NCI-H524 (cell line): ENCODE measurements at places on chromosomes 16 and 17.

- no peak for DNase-seq
These were observed 3.4 kb downstream of the TERF2 start for GRCh38 chr16:69382421-69382820.

GRCh38 chr17:14605267-14605599 lies 304.4 kb downstream of the HS3ST3B1 start:
- no peak for DNase-seq

DNA sequence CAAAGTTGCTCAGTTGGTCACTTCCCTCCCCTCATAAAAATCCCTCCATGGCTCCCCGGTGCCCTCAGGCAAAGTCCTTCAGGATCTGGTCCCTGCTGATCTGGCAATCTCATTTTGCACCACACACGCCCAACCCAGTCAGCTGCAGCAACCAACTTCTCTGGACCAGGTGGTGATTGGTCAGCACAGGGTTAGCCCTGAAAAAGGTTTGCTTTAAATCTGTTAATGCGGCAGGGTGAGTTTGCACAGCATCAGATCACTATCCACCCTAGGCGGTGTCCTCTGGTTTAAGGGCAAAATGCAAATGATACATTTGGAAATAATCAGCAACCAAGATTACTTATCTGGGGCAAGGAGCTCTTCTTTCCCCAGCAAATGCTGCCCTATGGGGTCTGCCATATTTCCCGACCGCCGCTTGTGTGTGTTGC lies 42.9 kb upstream of the TNRC6C start:
- no peak for DNase-seq

DNA sequence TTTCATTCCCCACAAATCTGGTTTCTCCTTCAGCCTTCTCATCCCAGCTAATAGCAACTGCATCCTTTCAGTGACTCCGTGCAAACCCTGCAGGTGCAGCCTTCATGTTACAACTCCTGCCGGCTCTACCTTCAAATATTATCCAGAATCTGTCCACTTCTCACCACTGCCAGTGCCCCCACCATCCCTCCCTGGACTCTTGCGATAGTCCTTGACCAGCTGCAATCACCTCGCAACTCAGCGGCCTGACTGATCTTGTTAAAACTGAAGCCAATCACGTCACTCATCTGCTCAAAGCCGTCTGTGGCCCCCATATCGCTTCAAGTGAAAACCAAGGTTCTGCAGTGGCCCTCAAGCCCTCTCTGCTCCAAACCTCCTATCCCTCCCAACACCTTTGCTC lies 42.8 kb upstream of the KIFC3 start:
- DNase-seq: no peak

DNA sequence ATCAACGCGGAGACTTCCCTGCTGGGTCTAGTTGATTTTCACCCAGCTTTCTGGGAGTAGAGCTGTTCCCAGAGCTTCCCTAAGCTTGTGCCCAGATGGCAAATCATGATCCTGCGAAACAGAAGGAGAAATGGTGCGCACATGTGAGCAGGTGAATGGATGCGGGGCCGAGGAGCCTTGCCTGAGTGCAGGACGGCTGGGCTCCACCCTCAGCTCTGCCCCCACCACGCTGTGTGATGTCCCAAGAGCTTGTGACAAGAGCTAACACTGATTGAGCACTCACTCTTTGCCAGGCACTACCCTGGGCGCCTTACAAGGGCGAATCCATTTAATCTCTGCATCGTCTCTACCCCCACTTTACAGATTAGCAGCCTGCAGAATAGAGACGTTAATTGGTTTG lies 162.7 kb upstream of the RPL38 start:
- DNase-seq: peak; percentile 50

- no peak for DNase-seq
These were observed 7.4 kb upstream of the HSD17B2 start for GRCh38 chr16:82027629-82028064.

- no peak for DNase-seq
These were observed 7.8 kb downstream of the PIGS start for GRCh38 chr17:28563475-28563874.

- DNase-seq: no peak
These were observed 95.9 kb downstream of the METRNL start for GRCh38 chr17:83175119-83175821.

DNA sequence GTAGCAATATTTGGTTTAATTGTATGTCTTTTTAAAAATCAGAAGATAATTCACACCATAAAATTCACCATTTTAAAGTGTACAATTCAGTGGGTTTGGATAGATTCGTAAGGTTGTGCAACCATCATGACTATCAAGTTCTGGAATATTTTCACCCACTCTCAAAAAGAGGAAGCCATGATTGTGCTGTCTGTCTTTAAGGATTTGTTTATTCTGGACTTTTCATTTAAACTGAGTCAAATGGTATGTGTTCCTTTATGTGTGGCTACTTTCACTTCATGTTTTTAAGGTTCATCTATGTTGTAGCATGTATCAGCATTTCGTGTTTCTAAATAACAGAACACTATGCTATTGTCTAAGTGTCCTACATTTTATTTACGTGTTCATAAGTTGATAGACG lies 68.1 kb upstream of the CPHXL start:
- no peak for DNase-seq

DNA sequence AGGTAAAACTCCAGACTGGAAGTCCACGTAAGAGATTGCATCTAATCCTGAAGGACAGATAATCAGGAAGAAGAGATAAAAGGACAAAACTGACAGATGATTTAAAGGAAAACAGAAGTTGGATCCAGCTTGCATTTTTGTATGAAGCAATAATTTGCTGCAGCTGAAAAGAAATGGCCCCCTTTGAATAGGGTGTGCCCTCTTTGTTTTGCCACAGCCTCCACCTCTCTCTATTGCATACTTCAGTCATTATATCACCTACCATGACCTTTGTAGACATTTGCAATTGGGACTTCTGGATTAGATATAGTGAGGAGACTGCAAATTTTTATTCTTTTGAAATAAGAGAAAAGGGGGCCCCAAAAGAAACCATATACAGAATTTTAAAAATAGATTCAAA lies 8.1 kb downstream of the NOG start:
- DNase-seq: no peak

GRCh38 chr17:48625495-48626244 lies 488 bp downstream of the HOXB9 start:
- peak; percentile 28 for DNase-seq

DNA sequence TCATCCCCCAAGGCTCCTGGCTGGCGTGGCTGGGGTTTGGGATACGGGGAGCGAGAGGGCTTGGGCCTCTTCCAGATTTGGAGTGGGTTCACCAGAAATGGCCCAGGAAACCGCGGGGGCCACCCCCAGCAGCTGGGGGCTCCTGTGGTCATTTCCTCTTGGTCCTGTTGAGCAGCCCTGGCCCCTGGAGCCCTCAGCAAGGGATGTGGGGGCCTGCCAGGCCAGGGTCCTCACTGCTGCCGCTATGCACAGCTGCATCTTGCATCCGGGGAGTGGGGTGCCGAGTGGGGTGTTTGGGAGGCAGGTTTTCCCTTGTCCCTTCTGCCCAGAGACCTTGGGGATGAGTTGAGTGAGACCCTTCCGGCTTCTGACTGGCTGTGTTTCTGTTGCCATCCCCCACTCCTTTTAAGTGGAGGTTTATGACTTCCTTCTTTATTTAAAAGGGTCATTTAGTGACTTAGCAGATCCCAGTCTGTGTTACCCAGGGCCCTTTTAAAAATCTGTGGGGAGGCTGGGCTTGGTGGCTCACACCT lies 319.8 kb downstream of the SEC14L1 start:
- DNase-seq: no peak

DNA sequence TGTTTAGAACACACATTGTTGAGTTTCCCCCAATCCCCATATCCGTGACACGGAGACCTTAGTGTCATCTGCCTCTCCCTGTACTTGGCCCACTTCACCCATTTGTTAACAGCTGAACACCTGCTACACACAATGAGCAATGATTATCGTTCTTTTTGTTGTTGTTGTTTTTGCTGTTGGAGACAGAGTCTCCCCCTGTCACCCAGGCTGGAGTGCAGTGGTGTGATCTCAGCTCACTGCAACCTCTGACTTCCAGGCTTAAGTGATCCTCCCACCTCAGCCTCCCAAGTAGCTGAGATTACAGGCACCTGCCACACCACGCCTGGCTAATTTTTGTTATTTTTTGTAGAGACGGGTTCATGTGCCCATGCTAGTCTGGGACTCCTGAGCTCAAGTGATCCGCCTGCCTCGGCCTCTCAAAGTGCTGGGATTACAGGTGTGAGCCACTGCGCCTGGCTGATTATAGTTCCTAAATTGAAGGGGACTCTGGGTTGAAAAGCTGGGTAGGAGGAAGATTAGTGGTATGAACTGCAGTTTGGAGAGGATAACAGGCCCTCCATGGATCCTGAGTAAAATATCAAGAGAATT lies 21.6 kb downstream of the NDE1 start:
- no peak for DNase-seq

DNA sequence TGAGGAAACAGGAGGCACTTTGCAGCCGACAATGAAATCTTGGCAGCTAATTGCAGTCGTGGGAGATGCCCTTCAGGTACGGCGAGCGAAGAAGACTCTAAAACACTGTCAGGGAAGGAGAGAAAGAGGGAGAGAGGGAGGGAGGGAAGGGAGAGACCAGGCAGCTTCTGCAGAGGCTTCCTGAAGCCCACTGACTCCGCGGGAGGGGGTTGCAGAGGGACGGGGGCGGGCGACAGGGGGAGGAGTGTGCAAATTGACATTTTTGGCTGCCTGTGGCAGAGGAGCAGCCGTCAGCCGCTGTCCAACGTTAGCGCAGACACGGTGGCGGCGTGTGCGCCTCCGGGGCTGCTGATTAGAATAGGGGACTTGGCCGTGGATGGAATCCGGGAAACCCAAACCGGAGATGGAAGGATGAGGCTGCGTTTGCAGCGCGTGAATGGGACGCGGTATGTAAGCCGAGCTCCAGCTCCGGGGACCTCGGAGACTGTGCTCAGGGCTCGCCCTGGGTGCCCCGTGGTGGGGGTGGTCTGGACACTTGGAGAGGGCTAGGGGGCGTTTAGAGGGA lies 849.1 kb upstream of the RBFOX1 start:
- DNase-seq: no peak

- DNase-seq: no peak
These were observed 11.9 kb upstream of the CCL17 start for GRCh38 chr16:57392694-57393093.

DNA sequence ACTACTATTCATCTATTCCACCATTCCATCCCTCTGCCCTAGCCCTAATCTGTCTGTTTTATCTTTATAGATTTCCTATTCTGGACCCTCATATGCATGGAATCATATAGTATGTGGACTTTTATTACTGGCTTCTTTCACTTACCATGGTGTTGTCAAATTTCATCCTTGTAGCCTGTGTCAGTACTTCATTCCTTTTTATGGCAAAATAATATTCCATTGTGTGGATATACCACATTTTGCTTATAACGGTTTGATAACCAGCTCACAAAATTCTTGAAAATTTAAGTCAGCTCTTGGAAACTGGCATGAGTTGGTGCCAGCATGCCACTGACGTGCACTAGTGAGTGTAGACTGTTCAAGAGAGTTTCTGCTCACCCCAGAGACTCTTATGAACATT lies 30.3 kb upstream of the MRC2 start:
- no peak for DNase-seq
